ENCODE measurements at places on chromosomes 13 and 19.

GRCh38 chr19:15199661-15200552, 888 bp downstream of the NOTCH3 start:
- DNase-seq: no peak

DNA sequence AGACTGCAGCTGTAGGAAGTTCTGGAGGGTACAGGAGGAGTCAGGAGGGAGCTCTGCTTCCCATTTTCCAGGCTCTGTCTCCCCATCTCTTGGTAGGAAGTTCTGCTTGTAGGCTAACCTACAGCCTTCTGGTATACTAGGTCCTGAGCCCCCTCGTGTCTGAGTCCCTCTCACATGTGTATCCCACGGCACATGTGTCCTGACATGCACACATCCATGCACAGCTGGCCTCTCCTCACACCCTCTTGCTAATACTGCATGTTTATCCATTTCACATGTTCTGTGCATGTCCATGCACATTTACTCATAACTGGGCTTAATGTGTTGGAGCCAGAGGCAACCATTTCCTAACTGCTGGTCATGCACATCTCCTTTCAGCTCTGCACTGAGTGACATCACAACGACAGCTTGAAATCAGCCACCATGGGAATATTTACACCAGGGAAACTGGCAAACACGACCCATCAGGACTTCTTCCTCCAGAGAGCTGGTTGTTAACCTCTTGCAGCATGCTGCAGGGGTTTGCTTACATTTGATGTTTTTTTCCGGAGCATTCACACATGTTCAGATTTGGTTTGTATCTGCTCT, 3.0 kb downstream of the CD209 start:
- DNase-seq: no peak

- DNase-seq: no peak
Observed at GRCh38 chr13:84121456-84121855, 239.2 kb upstream of the SLITRK1 start.

DNA sequence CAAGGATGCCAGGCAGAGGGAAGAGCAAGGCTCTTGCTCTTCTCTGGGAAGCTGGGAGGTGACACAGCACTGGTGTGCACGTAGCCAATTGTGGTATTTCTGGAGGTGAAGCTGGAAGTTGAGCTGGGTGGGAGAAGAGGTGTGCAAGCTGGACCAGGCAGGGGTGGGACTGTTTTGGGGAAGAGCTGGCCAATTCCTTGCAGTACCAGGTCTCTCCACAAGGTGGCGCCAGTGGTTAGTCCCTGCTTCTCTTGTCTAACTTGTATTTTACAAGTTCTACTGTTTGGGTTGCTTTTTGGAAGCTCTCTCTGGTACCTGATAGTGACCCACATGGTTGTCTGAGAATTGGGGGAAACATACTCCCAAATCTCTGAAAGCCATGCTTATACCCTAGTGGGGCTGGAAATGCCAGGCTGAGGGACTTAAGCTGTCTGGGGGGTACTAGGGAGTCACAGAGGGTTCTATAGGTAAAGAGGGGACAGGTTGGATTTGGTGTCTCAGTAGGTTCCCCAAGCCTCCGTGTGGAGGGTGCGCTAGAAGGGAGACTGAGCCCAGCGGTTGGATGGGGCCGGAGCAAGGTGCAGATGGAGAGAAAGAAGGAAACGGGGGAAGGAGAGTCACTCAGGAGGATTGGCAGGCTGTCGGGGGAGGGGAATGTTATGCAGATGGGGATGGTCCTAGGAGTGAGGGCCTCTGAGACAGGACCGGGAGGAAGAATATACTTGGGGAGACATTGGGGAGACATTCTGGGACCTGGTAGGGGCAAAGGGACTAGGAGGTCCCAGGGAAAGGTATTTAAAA, 3.0 kb downstream of the HPN start:
- DNase-seq: peak; percentile 43

DNA sequence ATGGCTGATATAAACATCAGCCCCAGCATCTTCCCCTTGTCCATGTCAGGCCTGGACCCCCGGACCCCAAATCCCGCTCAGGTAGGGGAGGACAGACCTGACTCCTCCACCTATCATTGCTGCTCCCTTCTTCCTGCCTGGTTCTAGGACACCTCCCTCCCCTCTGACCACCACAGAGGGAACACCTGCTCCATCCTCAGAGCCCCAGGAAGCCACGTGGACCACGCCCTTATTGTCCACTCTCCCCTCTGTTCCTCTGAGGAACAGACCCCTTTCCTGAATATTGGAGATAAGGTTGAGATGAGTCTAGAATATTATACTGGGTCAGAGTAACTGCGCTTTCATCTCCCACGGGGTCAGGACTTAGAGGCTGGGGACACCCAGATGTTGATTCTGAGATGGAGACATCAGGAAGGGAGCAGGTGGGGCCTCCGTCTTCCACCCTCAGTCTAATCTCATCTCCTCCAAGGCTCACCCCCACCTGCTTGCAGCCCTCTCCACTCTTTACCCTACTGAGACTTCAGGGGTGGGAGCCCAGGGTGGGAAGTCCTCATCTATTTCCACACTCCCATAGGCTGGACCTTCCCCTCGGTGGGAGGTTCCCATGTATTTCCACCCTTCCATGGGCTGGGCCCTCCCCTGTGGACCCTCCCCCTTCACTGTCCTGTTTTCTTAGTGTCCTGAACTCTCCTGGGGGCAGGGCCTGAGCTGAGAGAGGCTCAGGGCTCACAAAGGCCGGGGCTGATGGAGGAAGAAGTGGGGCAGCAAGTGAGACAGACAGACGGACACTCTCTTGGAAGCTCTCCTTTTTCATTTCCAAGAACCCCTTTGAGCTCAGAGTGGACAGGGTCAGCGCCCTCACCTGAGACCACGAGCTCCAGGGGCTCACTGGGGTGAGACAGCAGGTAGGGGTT, 2.7 kb downstream of the LILRA4 start:
- DNase-seq: no peak

GRCh38 chr13:66171920-66172319, 1058.2 kb downstream of the PCDH9 start:
- DNase-seq: no peak

DNA sequence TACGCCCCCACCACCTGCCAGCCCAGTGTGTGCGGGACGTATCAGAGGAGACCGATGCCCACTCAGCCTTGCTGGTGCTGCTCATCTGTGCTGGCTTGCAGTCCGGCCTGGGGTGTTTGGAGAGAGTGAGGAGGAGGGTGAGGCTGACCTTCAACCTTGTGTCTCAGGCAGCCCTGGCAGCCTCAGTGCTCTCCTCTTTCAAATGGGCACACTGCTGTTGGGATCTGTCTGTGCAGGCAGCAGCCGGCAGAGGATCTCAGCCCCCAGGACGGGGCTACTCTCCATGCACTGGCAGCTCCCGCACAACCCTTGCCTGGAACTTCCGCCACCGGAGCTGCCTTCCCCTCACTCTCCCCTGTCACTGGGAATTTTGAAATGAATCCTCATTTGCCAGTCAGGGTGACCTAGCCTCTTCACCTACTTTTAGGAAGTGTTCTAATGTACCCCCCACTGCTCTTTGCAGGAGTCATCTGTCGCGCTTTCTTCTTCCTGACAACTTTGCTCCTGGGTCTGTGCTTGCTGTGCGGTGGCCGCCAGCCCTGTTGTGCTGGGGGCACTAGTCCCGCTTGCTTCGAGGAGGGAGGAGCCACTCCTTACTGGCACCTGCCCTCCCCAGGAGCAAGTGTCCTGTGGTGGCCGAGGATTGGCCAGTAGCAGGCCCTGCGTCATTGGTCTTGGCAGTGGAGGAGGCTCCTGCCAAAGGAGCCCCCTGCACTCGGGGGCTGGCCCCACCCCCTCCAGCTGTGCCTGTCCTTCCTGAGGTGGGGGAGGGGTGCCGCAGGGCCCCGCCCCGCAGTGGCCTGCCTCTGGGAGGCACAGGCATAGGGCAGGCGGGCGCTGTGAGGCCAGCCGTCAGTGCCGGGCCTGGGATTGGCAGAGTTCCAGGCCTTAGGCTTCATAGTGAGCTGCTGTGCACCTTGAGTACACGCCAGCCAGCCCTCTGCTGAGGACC, 53.4 kb downstream of the TSSK6 start:
- DNase-seq: no peak
